ENCODE measurements at places on chromosomes 1 and 21. TPM values are rescaled to one million over a fixed set of nuclear protein-coding genes. Genes with fewer than 3 reads are reported as not detected.

GRCh38 chr1:30169269-30169668 lies 554.1 kb downstream of the MATN1 start:
- H3K36me3 ChIP-seq, result no peaks in the 10 kb centered on the region
- no peak for DNase-seq
- no peak overlapping the region for H3K27ac ChIP-seq
- peaks cover 6% of the 10 kb centered on the region for H3K27me3 ChIP-seq

DNA sequence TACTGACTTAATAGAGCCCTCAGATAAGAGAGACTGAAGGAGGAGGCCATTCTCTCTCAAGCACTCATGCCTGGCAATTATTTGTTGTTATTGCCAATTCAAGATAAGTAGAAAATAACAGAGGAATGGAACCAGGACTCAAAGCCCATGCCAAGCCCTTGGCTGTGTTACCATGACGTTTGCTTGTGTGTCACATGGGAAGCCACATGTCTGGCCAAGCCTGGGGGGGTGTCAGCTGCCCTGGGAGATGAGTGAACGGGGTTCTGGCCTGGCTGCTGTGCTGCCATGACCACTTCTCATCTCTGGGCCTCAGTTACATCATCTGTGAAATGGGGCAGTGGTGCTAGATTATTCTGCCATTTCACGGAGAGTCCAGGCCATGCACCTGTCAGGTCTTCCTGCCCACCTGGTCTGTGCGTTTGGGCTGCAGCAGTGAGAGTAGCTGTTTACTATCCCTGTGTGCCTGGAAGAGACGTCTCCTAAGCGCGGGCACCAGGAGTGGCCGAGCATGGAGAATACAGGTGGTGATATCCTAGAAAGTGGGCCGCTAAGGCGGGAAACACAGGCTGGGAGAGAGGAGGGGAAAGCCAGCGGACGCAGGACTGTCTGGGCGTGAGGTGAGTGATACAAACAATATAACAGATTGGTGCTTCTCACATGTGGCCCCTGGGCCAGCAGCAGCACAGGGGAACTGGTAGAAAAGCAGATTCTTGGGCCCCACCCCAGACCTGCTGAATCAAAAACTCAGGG lies 67.8 kb downstream of the MAN1C1 start:
- no peak overlapping the region for H3K27ac ChIP-seq
- H3K36me3 ChIP-seq, result peaks cover 2% of the 10 kb centered on the region
- no peak overlapping the region for H3K4me3 ChIP-seq
- no peak for DNase-seq
- peaks cover 1% of the 10 kb centered on the region for H3K4me1 ChIP-seq
- no peaks in the 10 kb centered on the region for H3K27me3 ChIP-seq

GRCh38 chr1:232329103-232329813 lies 300.7 kb downstream of the SIPA1L2 start:
- H3K36me3 ChIP-seq, result no peaks in the 10 kb centered on the region
- no peaks in the 10 kb centered on the region for H3K27me3 ChIP-seq
- H3K27ac ChIP-seq, result no peak overlapping the region
- peaks cover 1% of the 10 kb centered on the region for H3K4me1 ChIP-seq

GRCh38 chr1:208219098-208219658 lies 25.0 kb downstream of the PLXNA2 start:
- peaks cover 41% of the 10 kb centered on the region for H3K27me3 ChIP-seq
- peaks cover 9% of the 10 kb centered on the region for H3K4me1 ChIP-seq
- no peaks in the 10 kb centered on the region for H3K36me3 ChIP-seq
- no peak overlapping the region for H3K4me3 ChIP-seq

DNA sequence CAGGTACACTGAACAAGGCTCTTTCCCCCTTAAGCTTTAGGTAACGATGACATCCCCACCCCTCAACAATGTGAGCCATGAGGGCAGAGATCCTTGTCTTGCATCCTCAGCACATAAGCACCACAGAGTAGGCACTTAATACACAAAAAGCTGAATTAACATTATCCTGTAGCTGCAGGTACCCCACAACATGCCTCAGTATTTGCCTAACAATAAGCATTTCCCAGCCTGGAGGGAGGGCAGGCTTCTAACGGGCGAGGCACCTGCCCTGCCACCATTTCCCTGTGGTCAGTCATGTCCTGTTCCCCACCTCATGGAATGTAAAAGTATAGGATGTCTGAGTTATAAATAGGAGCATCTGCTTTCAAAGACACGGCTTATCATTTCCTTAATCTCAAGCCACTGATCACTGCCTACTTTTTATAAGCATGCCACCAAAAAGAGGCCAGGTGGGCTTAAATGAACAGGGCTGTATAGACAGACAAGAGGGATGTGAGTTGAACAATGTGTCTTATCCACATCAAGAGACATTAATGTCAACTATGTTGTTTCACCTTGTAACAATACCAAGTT lies 3.4 kb downstream of the CAPZB start:
- H3K4me1 ChIP-seq, result peaks cover 84% of the 10 kb centered on the region
- H3K36me3 ChIP-seq, result peaks cover 7% of the 10 kb centered on the region
- no peaks in the 10 kb centered on the region for H3K27me3 ChIP-seq

GRCh38 chr1:36778740-36779139 lies 255.6 kb downstream of the GRIK3 start:
- no peak overlapping the region for H3K4me3 ChIP-seq
- no peaks in the 10 kb centered on the region for H3K36me3 ChIP-seq
- no peak overlapping the region for H3K27ac ChIP-seq
- no peak for DNase-seq

- H3K27me3 ChIP-seq, result no peaks in the 10 kb centered on the region
- no peak overlapping the region for H3K4me3 ChIP-seq
- no peaks in the 10 kb centered on the region for H3K36me3 ChIP-seq
- DNase-seq, result peak; percentile 22
- H3K27ac ChIP-seq, result no peak overlapping the region
These were observed 383.5 kb downstream of the OMA1 start for GRCh38 chr1:58162952-58163550.

DNA sequence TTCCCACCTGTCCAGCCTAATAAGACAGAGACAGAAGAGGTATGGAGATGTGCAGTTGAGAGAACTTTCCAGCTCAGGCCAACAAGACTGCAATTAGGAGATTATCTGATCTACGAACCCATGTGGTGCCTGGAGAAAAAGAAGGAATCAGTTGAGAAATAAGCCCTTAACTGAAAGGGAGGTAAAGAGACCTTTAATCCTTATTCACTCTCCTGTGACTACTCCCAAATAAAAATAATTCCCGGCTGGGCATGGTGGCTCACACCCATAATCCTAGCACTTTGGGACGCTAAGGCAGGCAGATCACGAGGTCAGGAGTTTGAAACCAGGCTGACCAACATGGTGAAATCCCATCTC lies 31.9 kb upstream of the SARS1 start:
- no peaks in the 10 kb centered on the region for H3K36me3 ChIP-seq
- no peaks in the 10 kb centered on the region for H3K27me3 ChIP-seq
- DNase-seq, result no peak
- no peak overlapping the region for H3K4me3 ChIP-seq
- no peak overlapping the region for H3K27ac ChIP-seq

- no peak overlapping the region for H3K27ac ChIP-seq
- no peaks in the 10 kb centered on the region for H3K36me3 ChIP-seq
- no peak overlapping the region for H3K4me3 ChIP-seq
- no peak for DNase-seq
These were observed 145.6 kb downstream of the HIVEP3 start for GRCh38 chr1:41773144-41773591.

DNA sequence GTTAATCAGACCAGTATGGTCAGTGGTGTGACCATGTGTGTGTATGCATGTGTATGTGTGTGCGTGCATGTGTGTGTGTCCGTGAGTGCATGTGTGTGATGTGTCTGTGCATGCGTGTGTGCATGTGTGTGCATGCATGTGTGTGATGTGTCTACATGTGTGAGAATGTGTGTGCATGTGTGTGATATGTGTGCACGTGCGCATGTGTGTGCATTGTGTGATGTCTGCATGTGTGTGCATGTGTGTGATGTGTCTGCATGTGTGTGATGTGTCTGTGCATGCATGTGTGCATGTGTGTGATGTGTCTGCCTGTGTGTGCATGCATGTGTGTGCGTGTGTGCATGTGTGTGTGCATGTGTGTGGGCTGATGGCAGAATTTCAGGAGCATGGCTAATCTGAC lies 58.2 kb downstream of the SIK1 start:
- H3K4me1 ChIP-seq, result no peaks in the 10 kb centered on the region
- H3K36me3 ChIP-seq, result no peaks in the 10 kb centered on the region
- DNase-seq, result no peak
- no peak overlapping the region for H3K4me3 ChIP-seq
- no peaks in the 10 kb centered on the region for H3K27me3 ChIP-seq

DNA sequence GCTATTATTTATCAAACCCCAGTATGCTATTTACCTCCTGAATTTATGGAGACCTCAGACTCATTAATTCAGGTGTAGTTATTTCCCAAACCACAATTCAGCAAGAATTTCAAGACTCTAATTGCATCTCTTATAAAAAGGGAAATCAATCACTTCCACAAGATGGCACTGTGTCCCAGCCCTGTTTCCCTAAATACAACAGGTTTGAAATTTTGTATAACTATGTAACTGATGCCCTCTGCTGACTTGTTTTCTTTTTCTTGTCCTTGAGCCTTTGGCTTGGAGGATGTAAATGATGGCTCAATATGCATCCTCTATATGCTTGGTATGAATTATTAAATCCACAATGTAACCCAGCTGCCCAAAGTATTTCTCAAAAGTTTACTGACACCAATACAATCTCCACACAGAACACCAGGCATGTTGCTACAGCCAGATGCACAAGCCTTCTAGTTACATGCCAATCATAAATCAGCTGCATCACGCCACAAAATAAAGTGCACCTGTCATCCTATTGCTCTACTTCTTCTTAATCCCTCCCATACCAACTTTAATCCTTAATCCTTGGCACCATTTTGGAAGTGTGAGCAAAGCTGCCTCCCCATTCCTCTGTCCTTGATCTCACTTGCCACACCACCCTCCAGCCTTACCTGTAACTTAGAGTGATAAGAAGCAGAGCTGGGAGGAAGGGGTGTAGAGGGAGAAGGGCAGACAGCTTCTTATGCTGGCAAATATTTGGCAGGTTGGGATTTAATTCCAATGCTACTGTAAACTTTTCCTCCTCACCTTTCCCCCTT lies 9.0 kb downstream of the C1orf105 start:
- H3K27ac ChIP-seq, result no peak overlapping the region
- no peaks in the 10 kb centered on the region for H3K27me3 ChIP-seq
- no peak overlapping the region for H3K4me3 ChIP-seq
- peaks cover 42% of the 10 kb centered on the region for H3K4me1 ChIP-seq
- H3K36me3 ChIP-seq, result no peaks in the 10 kb centered on the region

The CADM3 gene
- not detected for total RNA-seq
